ENCODE measurements at places on chromosomes 11 and 22.

- DNase-seq = no peak
Observed at GRCh38 chr22:46730568-46731245, 7.3 kb downstream of the CERK start.

DNA sequence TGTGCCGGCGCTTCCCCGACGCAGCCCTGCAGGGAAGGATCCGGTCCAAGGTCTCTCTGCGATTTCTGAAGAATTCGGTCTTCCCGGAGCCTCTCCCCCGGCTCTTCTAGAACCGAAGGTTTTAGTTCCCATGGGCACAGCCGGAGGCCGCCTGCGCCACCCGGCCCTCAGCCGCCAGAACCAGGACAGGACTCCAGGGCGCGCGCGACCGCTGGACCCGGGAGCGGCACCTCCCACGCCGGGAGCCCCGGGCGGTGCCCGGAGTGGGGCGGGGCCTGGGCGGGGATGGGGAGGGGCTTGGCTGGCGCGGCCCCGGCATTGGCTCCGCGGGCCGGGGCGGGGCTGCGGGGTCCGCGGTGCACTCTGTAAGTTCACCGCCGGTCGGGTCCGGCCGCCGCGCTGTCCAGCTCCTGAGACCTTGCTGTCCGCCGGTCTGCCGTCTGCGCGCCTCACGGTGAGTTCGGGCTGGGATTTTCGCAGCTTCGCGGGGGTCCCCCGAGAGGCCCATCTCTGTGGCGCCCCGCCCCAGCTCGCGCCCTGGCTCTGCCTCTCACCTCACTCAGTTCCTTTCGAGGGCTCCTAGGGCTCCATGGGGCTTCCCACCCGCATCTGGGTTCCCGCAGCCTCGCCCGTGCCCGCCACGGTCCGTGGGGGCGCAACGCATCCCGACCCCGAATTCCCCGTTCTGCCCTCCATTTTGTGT lies at the start of gene CDC42EP2:
Gene CDC42EP2 (plus strand): TSS at position 366 of the 703 bp plus-strand sequence. CDS start 6,033 bp downstream, outside the sequence.
- peak; percentile 98 for DNase-seq

GRCh38 chr11:45885921-45886721 lies 670 bp downstream of the MAPK8IP1 start:
- no peak for DNase-seq

DNA sequence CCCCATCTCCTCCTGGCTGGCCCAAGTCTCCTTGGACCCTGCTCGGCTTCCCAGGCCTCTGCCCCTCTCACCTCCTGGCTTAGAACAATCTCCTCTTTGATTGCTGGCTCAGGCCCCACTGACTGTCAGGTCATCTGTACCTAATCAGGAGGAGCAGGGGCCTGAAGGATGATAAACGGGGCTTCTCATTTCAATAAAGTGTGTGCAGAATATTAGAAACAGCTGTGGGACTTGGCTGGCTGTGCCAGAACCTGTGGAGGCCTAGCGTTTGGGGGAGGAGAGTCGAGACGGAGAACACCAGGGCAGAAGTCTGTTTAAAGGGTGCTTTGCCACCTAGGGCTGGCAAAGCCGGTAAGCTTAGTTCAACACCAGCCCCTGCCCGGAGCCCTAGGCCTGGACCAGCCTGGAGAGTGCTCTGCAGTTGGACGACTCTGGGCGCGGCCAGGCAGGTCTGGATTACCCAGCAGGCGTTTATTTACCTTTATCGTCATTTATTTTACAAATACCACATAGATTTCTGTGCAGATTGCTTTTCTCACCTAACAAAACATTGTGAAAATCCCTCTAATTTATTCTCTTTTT lies 10.1 kb upstream of the VSIG10L2 start:
- DNase-seq = no peak

- DNase-seq = peak; percentile 89
Observed at GRCh38 chr11:11973361-11973800, 35.0 kb downstream of the DKK3 start.

DNA sequence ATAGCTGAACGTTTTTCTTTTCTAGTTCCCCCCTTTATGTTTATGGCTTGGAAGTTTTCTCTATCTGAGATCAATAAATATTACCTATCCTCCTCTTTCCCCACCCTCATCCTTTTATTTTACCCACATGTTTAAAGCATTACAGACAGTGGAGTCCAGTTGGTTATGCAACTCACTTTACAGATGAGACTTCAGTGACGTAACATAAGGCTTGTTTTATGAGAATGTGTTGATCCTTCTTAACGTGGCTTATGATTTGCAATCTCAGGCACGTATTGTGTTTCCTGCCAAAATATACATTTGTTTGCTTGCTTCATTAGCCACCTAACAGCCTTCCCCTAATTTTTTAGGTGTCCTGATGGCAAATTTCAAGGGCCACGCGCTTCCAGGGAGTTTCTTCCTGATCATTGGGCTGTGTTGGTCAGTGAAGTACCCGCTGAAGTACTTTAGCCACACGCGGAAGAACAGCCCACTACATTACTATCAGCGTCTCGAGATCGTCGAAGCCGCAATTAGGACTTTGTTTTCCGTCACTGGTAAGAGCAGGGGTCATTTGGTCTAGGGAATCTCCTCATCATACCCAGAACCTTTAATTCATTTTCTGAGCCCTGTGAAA lies 36.6 kb downstream of the TMEM45B start:
- no peak for DNase-seq

- no peak for DNase-seq
Observed at GRCh38 chr11:68414496-68415221, 45.9 kb upstream of the PPP6R3 start.

- no peak for DNase-seq
Observed at GRCh38 chr11:23353611-23354010, 493.3 kb upstream of the CCDC179 start.

DNA sequence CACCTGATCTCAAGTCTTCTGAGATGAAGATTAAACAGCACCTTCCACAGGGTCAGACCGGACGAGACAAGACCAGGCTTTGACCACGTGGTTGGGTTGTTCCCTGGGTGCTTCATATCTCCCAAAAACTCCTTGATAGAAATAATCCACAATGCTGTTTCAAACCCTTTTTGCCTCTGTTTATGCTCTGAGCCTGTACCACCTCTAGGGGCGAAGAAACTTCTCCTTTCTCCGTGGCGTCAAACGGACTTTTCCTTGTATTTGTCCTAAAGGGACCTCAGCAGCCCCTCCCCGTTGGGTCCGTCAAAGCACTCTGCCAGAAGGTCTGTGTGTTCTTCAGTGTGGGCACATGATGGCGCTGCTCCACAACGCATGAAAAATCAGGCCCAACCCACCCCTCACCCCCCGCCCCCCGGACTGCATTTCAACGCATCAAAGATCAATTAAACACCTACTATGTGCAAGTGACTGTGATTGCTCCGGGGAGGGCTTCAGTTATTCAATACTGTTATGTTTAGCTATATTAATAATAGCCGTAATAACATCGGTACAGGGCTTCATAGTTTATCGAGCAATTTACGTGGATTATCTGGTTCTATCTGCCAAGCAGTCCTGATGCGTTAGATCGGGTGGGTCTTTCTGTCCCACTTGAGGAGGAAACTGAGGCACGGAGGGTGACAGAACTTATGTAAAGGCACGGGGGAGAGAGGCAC lies 17.3 kb upstream of the EIF3D start:
- DNase-seq = peak; percentile 71

GRCh38 chr11:112555491-112556364 lies 295.1 kb upstream of the PLET1 start:
- DNase-seq = peak; percentile 58

- peak; percentile 33 for DNase-seq
Observed at GRCh38 chr11:10742460-10743208, 8.4 kb upstream of the CTR9 start.

DNA sequence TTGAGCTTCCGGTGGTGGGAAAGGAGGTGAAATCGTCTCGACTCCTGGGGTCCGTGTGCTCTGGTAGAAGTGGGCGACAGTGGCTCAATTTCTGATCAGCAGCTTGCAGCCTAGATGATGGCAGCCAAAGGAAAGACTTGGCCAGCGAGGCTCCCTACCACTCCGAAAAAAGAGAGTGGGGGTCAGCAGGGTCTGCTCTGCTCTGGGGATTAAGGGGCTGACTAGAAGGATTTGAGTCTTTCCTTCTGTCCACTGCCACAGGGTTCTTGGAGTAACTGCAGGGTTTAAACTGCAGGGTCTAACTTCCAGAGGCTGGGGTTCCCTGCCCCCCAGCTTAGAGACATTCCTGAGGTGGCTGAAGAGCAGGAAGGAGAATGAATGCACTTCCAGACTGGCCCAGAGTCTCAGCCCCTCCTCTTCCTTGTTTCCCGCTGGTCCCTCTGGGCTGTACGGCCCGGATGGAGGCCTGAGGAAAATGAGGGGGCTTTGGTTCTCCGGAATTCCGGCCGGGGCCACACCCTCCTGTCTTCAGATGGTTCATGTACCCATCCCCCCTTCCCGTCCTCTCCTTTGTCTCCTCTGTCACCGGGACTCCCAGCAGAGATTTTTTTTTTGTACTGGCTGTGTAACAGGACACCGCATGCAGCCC lies 907 bp downstream of the SERPINH1 start:
- peak; percentile 68 for DNase-seq

- no peak for DNase-seq
Observed at GRCh38 chr11:125918140-125918840, 14.0 kb downstream of the DDX25 start.

- DNase-seq = no peak
Observed at GRCh38 chr11:34633640-34633989, 12.7 kb downstream of the EHF start.

DNA sequence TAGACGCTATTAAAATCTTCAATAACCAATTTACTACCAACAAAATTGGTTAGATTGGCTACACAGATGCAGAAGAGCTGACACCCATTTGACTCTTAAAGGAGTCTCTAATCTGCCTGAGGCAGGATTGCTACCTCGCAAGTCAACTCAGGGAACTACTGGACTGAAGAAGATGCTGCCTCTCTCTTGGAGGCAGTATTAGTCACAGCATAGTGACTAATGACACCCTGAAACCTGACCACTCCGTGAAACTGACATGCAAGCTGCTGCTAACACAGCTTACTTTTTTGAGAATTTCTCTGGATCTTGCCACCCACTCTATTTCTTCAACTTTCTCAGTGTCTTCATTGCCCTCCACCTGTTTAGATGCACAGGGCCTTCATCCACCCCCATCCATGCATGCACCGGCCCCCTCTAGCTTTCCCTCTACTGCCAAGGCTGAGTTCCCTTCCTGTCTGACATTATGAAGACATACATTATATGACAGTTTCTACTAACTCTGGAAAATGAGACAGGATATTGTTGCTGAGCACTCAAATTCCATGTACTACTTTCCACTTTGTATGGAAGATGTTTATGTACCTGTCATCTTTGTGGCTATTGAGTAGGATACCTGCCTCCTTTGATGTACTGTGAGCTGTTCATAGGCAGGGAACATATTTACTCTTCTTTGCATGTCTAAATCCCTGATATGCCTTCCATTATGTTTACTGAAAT lies 183.2 kb downstream of the MSANTD4 start:
- DNase-seq = no peak

Measured in GM03348 (cell line).